ENCODE measurements at places on chromosomes 4 and X. TPM values are rescaled to one million over a fixed set of nuclear protein-coding genes. Genes with fewer than 3 reads are reported as not detected.

PCDH19 gene
- total RNA-seq, result 0.07 TPM

SRPX gene
- 164 TPM for total RNA-seq

GUCY1A1 gene
- 0.67 TPM for total RNA-seq

NKX1-1 gene
- not detected for total RNA-seq

Data from mammary microvascular endothelial cell (primary cell).